ENCODE measurements at places on chromosomes 3 and 15.

DNA sequence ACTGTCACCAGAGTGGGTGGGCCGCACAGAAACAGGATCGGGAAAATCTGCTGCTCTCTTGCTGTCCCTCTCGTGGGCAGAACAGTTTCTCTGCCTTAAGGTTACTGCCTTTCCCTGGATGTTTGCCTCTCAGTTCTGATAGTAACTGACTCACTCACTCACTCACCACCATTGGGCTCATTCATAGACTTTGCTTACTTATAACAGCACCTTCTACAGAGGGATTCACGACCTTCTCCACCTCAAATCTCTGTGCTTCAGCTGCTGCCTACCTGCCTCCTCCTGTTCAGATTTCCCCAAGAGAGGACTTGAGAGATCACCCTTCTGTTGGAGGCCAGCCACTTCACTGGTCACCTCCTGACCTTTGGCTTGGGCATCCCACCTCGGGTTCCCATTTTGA lies 147.7 kb upstream of the ICE2 start:
- DNase-seq, result no peak

DNA sequence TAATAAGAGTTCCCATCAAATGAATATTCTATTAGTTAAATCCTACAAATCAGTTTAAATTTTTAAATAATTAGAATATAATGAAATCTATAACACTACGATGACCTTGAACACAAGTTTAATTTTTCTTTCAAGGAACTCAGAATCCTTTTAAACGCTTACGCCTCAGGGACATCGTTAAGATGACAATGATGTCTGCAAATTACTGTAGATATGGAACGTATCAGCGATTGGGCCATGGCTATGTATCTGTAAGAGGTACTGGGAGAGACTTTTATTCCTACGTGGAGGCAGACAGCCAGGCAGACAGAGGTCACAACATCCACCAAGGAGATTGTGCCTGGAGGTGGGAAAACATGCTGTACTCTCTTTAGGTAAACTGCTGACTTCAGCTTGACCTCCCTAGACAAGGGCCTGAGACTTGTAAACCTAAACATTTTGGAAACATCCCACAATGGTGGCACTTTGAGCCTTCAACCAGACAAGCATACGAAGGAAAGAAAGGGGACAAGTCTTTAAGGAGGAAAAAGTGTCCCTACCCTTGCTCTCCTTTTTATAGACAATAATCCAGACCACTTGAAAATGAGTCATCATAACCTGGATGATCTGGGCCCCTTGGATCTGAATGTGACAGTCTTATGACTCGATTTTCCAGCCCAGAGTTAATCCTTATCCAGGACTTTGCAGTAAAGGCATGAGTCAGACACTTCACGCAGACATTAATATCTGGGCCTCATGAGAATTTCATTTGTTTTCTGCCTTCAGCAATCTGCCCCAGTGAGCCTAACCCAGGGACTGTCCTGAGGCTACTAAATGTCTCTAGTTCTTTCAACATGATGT lies 6.8 kb upstream of the LDHAL6B start:
- no peak for DNase-seq

- DNase-seq, result no peak
Observed at GRCh38 chr3:129702934-129703712, 96.6 kb upstream of the PLXND1 start.

DNA sequence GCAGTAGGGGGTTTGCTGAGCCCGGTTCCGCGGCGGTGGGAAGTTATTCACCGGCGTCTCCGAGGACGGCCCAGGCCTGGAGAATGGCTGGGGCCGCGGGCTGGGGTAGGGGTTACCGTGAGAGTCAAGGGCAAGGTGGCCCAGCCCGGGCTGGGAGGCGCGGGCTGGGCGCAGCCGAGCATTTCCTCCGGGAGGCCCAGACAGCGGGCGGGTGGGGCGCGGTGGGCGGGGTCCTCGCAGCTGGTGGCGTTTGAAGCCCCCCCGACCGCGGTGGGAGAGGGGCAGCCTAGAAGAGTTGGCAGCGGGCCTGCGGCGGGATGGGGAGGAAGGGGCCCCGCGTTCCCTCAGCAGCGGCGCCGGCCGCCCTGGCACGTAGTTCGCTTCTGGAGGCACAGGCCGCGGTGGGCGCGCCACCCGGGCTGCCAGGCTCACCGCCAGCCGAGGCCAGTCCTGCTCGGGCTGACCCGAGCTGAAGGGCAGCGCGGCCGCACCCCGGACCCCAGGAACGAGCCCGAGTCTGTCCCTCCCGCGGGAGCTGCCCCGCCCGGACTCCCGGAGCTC lies 960 bp upstream of the KLF13 start:
- peak; percentile 52 for DNase-seq
